Panc1 (cell line): ENCODE measurements at places on chromosomes 2 and 18. TPM values are rescaled to one million over a fixed set of nuclear protein-coding genes. Genes with fewer than 3 reads are reported as not detected.

- DNase-seq: no peak
Observed at GRCh38 chr2:27262379-27263286, at the start of gene SLC30A3. Gene SLC30A3, minus strand, starts transcription at chr2:27263047. Its CDS starts 141 bp downstream, at chr2:27262906.

The GPBAR1 gene
- total RNA-seq: 0.18 TPM

The ARL4C gene
- total RNA-seq: 151 TPM

The TMBIM1 gene
- 114 TPM for total RNA-seq

- DNase-seq: no peak
Observed at GRCh38 chr2:158676696-158677095, 118.4 kb upstream of the DAPL1 start.
